HT1080 (cell line): ENCODE measurements at places on chromosomes 2 and 18.

DNA sequence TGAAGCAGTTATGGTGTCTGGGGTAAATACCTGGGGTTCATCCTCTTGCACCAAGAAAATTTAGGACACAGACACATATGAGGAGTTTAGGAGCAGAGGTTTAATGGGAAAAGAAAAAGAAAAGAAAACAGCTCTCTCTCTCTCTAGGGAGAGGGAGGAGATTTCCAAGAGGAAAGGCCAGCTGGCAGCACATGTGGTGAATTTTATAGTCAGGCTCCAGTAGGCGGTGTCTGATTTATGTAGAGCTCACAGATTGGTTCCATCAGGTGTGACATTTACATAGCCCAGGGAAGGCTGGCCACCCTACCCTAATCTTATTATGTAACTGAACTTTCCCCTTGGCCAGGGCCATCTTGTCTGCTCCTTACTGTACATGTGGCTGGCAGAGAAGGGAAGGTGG is 297.5 kb upstream of the RGPD4 start:
- DNase-seq = peak; percentile 4

- DNase-seq = no peak
Observed at GRCh38 chr2:23053601-23054000, 331.4 kb upstream of the KLHL29 start.

- no peak for DNase-seq
Observed at GRCh38 chr2:70454936-70455544, 98.6 kb downstream of the TGFA start.

GRCh38 chr2:120206022-120206581 is 17.1 kb downstream of the TMEM185B start:
- peak; percentile 15 for DNase-seq

GRCh38 chr2:229920011-229920641 is 1.7 kb downstream of the TRIP12 start:
- DNase-seq = no peak

GRCh38 chr18:9434122-9434701 is 41.1 kb upstream of the RALBP1 start:
- DNase-seq = no peak

- DNase-seq = peak; percentile 20
Observed at GRCh38 chr2:105287692-105288091, 41.8 kb downstream of the TGFBRAP1 start.

DNA sequence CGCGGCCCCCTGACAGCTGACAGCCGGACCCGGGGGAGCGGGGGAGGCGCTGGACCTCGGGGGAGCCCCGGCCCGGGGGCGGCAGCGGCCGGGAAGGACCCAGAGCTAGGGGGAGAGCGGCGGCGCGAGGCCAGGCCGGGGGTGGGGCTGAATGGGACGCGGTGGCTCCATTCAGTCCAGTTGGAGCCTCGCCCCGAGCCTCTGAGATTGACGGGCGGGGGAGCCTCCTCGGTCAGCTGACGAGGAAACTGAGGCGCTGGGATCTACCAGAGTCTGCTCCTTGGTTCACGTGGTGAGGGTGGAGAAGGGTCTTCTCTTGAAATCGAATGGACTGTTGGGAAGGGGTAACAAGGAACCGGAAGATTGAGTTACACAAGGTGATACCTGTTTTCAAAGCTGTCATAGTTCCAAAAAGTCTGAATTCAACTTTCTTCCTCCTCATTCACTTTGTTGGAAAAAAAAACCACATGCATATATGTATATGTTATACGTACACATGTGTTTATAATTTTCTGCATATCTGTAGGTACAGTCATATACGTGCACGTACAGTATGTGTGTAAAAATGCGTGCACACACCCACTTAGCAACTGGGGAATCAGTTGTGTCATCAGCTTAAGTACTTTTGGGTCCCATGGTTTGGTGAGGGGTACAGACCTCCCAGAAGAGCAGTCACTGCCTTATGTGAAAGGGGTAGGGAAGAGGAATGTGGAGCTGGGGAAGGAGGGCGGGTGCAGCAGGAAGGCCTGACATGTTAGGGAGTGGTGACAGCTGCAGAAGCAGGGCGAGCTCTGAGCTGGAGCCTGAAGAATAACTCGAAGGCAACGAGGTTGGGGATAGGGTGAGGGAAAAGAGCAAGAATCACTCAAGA is 628 bp downstream of the PPP1R7 start:
- DNase-seq = no peak

GRCh38 chr2:191611614-191612013 is 66.3 kb upstream of the NABP1 start:
- DNase-seq = no peak

- DNase-seq = no peak
Observed at GRCh38 chr2:141770530-141770929, 360.3 kb downstream of the LRP1B start.

- DNase-seq = no peak
Observed at GRCh38 chr2:119267604-119268003, 44.0 kb downstream of the STEAP3 start.

DNA sequence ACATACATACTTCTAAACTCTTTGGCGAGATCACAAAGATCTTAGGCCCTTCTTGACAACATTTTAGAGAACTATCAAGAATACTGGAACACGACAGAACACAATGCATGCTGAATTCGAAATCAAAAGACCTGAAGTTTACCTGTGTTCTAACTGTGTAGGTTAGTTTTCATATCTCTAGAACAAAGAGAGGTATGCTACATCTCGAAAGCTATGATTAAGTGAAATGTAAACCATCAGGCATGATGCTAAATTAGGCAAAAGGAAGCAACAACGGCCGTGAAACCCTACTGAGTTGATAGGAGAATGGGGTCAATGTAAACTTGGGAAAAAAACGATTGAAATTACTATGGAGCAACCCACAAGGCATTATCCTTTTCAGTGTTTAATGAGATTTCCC is 43.7 kb downstream of the IKZF2 start:
- no peak for DNase-seq

- DNase-seq = no peak
Observed at GRCh38 chr2:187493180-187493579, 45.1 kb upstream of the CALCRL start.

DNA sequence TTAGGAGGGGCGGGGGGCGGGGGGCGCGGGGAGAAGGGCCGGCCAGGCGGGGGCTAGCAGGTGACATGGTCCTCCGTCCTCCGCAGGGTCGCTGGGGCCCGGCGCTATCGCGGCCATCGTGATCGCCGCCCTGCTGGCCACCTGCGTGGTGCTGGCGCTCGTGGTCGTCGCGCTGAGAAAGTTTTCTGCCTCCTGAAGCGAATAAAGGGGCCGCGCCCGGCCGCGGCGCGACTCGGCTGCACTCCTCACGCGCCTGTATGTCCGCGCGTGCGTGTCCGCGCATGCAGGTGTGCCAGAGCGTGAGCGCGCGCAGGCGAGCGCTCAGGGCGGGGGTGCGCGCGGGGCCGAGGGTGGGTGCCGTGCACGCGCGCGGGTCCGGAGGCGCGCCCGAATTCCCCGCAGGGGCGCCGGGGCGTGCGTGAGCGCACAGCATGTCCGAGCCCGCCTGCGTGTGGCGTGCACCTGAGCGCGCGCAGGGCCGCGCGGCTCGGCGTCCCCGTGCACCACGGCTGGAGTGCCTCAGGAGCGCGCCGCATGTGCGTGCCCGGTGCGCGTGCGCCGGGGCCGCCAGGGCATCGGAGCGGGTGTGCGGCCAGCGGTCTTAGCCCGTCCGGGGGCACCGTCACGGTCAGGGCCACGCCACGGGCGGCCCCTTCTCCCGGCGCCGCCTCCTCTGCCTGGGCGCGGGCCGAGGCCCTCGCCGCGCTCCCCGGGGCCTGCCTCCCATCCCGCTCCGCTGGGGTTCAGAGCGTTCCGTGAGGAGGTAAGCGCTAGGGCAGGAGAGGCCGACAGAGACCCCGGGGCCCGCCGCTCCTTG is 6.3 kb downstream of the SNORC start:
- DNase-seq = no peak

DNA sequence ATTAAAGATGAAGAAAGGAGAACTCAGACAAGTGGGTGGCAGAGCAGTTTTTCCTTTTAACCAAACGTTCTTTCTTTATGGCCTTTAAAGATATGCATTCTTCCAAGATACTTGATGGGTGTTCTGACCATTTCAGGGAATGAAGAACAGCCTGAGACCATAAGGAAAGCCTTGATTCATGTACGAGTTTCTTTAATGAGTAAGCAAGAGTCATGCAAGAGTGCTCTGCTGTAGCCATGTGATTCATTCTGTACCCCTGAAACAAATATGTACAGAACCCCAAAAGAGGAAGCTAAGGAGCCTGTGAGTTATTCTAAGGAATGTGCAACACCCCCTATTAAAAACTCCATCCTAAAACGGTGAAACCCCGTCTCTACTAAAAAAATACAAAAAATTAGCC is 372.8 kb downstream of the MTX2 start:
- DNase-seq = peak; percentile 86

DNA sequence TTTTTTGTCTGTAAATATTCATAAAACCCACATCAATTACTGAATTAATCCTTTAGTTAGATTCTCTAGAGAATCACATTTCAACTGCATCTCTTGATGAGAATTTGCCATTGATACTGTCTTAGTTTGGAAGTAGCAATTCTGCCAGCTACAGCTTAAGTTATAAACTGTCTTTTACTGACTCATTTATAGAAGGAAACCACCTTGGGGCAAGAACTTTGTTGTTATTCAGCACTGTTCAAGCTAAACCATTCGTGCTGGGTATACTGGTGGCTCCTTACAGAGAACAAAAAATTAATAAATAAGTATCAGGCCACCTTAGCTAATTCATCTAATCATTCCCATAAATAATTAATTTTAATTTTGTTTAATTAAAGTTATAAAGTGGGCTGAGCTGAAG is 1082.6 kb upstream of the CELF4 start:
- no peak for DNase-seq

- no peak for DNase-seq
Observed at GRCh38 chr18:76823587-76824011, 1.2 kb downstream of the ZNF236 start.

DNA sequence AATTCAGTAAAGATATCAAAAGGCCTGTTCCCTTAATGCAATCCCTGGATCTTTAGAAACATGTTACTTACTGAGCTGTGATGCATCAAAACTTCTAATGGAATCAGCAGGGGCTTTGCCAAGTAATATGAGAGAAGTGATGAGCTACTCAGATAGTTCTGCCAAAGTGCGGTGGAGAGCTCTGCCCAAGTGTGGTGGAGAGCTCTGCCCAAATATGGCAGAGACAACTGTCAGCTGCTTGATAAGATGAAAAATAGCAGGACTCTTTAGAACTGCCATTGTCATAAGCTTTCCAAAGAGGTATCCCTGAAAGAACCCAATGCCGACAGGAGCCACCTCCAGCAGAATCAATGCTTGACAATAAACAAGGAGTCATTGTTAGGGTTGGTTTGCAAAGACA is 167.9 kb upstream of the SLC39A10 start:
- no peak for DNase-seq

DNA sequence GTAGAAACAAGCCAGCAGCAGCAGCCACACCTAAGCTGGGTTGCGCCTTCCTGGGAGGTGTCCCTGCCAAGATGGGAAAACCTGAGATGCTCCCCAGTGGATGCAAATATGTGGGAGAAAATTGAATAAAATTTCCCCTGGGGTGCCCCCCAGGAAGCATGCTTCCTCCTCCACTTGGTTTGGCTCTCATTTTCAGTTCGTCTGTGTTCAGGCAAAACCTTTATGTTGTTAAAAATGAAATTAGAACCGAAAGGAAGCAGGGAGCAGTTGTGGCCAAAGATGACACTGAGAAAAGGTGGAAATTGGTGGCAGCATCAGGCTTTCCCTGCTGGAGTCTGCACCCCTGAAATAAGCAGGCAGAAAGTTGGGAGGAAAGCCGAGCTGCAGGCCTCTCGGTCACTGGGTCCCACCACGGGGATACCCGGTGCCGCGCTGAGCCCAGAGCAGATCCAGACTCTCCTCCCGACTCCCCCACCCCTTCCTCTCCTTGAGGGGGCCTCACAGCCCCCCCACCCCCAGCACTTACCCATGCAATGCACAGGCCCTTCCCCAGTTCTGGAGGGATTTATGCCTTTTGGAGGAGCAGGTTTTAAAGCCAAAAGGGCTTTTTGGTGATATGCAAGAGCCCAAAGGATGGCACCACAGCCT is 267.7 kb upstream of the SPRED2 start:
- no peak for DNase-seq

- DNase-seq = no peak
Observed at GRCh38 chr18:61860302-61860701, 32.5 kb downstream of the RNF152 start.

DNA sequence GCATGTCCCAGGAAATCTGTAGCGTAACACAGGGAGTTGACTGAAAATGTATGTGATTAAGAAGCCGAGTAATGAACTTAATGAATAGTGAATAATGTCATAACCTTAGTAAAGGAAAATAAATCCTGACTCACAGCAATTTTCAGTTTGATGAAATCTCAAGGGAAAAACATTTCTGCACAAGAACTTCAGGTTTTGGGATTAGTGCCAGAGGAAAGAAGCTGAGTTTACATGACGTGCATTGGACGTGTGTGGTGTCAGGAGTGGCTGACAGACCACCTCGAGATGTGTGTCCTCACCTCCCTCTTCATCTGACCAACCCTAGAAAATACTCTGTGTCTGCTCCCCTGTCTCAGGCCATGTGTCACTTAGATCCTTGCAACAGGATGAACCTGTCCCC is 39.1 kb downstream of the VWA3B start:
- DNase-seq = no peak

- peak; percentile 18 for DNase-seq
Observed at GRCh38 chr2:26786207-26787028, 562 bp downstream of the CENPA start.

GRCh38 chr18:46915800-46916550 is 1.3 kb downstream of the PIAS2 start:
- no peak for DNase-seq

- no peak for DNase-seq
Observed at GRCh38 chr18:3726238-3726951, 276.4 kb downstream of the TGIF1 start.

GRCh38 chr18:61824733-61825363 is 68.0 kb downstream of the RNF152 start:
- DNase-seq = no peak

- no peak for DNase-seq
Observed at GRCh38 chr2:191930205-191930604, 83.3 kb upstream of the CAVIN2 start.

- DNase-seq = no peak
Observed at GRCh38 chr2:14303366-14304115, 329.0 kb upstream of the LRATD1 start.

GRCh38 chr2:21257621-21258020 is 133.9 kb downstream of the TDRD15 start:
- DNase-seq = peak; percentile 66

GRCh38 chr18:2089396-2089795 is 481.9 kb downstream of the METTL4 start:
- no peak for DNase-seq

GRCh38 chr2:40471866-40472265 is 20.0 kb upstream of the SLC8A1 start:
- DNase-seq = no peak
